Fibroblast of lung (primary cell): ENCODE measurements at places on chromosomes 1 and 21. TPM values are rescaled to one million over a fixed set of nuclear protein-coding genes. Genes with fewer than 3 reads are reported as not detected.
A peak's percentile ranks its signal among the peaks of the same experiment; 100 is the strongest.

DNA sequence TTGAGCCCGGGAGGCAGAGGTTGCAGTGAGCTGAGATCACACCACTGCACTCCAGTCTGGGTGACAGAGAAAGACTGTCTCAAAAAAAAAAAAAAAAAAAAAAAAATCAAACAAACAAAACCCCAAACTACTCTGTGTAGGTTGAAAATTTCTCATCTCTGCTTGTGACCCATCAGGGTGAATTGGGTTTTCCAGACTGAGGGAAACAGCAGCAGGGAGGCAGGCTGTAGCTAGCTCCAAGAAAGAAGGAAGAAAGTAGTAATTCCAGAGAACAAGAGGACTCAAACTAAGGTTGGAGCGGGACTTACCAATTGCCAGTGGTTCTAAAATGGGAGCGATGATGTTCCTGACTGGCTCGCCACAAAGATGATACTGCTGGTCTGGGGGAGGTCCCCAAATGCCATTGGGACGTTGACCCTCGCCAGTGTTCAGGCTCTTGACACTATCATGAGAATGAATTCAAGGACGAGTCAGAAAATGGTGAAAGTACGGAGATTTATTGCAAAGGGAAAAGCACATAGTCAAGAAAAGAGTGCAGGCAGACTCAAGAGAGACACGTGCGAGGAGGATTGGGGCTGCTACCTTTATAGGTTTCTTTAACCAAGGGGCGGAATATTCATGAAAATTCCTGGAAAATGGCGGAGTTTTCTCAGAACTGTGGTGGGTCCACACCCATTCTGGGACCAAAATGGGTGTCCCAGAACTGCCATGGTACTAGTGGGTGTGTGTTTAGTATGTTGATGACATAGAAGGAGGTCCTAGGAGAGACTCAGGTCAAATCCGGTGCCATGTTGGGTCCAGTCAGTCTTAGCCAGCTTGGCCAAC is 13.4 kb downstream of the AADACL4 start:
- H3K27me3 ChIP-seq = peaks cover 8% of the 10 kb centered on the region
- H3K4me3 ChIP-seq = no peak overlapping the region
- DNase-seq = no peak
- no peaks in the 10 kb centered on the region for H3K36me3 ChIP-seq

- H3K4me3 ChIP-seq = no peak overlapping the region
- H3K36me3 ChIP-seq = no peaks in the 10 kb centered on the region
- peaks cover 19% of the 10 kb centered on the region for H3K4me1 ChIP-seq
- no peak for DNase-seq
Measured at GRCh38 chr1:203039609-203040512, 13.6 kb downstream of the PPFIA4 start.

DNA sequence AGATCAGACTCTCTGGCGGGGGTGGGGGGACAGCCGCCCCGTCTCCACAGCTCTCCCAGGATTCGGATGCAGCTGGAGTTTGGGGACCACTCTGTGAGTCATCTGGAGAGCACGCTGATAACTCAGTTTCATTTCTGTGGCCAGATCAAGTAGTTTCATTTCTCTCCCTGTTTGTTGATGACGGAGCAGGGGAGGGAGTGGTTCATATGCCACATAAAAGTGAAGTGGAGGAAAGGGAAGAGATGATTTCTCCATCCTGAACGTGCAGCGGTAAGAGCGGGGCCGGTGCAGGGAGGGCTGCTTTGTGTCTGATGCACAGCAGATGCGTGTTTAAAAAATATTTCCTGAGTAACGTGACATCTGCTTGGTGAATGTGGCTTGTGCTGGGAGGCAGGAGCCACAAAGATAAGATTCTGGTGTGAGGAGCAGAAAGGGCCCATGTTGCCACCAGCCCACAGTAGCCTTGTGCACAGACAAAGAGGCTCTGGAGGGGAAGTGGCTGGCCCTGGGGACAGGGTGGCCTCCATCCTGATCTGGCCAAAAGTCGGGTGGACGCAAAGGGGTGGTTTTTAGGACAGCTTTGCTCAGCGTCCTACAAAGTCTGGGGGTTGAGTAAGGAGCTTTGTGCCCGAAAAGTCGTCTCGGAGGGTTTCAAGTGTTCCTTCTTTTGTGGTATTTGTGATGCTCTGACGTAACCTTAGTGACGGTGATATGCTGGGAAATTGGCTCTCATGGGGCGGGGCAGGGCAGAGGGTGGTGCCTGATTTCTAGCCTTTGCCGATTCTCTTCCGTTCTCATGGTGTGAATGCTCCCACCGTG is at the start of gene MX2:
Gene MX2 (plus strand): TSS at position 242 of the 819 bp plus-strand sequence. CDS start 14,880 bp downstream, outside the sequence.
- H3K36me3 ChIP-seq = no peaks in the 10 kb centered on the region
- H3K27me3 ChIP-seq = no peaks in the 10 kb centered on the region
- DNase-seq = peak; percentile 83
- H3K4me1 ChIP-seq = peaks cover 5% of the 10 kb centered on the region
- peak within 1 kb of the TSS; percentile 11 for H3K4me3 ChIP-seq

GRCh38 chr1:68327414-68327813 is 95.1 kb upstream of the WLS start:
- no peaks in the 10 kb centered on the region for H3K27me3 ChIP-seq
- H3K27ac ChIP-seq = no peak overlapping the region
- no peak for DNase-seq

GRCh38 chr1:239125027-239125426 is 261.3 kb upstream of the CHRM3 start:
- H3K4me1 ChIP-seq = no peaks in the 10 kb centered on the region
- H3K27ac ChIP-seq = no peak overlapping the region
- H3K4me3 ChIP-seq = no peak overlapping the region
- H3K36me3 ChIP-seq = no peaks in the 10 kb centered on the region
- H3K27me3 ChIP-seq = no peaks in the 10 kb centered on the region
- DNase-seq = peak; percentile 27

DNA sequence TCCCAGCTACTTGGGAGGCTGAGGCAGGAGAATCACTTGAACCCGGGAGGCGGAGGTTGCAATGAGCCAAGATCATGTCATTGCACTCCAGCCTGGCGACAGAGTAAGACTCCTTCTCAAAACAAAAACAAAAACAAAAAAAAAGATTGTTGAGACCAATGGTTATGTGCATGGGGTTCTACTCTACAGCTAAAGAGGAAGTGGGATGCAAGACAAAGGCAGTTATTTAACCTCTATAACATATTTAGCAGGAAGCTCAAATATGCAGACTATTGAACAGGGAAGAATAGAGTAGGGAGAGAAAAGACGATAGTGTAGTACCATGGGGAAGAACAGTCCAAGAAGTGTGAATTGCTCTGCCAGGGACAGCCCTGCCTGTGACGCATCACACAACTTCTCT is 227.7 kb downstream of the SMYD3 start:
- H3K4me3 ChIP-seq = no peak overlapping the region
- peaks cover 4% of the 10 kb centered on the region for H3K4me1 ChIP-seq
- H3K27ac ChIP-seq = no peak overlapping the region
- H3K27me3 ChIP-seq = no peaks in the 10 kb centered on the region
- no peaks in the 10 kb centered on the region for H3K36me3 ChIP-seq

- H3K27ac ChIP-seq = no peak overlapping the region
- peaks cover 21% of the 10 kb centered on the region for H3K4me1 ChIP-seq
- DNase-seq = no peak
- peaks cover 2% of the 10 kb centered on the region for H3K36me3 ChIP-seq
- H3K27me3 ChIP-seq = no peaks in the 10 kb centered on the region
Measured at GRCh38 chr1:12150456-12151200, 16.2 kb upstream of the TNFRSF1B start.

DNA sequence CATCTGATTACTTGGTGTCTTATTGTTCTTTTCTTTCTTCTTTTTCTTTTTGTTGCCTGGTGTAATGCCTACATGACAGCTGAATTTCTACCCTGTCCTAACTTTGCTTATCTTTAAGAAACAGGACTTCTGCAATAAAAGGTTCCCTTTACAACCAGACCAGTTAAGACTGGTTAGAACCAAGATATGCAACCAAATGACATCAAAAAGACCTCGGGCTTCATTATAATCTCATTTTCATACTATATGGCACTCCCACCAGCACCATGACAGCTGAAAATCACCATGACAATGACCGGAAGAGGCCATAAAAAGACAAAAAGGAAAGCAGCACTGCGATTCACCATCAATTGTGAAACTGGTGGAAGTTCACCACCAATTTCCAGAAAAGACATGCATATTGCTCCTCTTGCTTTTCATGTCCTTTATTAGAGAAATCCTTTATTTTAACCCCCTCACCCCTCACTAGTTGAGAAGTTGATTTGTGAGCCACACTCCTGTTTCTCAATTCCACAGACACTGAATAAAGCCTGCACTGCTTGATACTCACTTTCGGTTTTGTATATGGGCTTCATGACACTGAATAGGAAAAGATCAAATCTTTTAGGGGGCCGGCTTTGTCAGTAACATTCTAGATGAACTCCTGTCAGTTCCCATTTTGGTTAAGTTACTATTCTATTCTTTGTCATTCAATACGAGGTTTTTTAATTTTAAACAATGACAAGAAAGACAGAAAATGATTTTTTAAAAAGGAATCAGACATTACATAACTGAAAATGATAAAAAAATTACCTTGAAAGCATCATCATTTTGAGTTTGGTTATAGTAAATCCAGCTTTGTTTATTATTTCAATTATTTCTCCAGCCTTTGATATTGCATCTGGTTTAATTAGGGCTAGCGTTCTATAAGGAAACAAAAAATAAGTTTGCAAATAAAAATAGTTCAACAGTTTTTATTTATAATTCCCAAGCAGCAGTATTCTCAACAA is 58.1 kb downstream of the NME7 start:
- H3K4me1 ChIP-seq = peaks cover 6% of the 10 kb centered on the region
- no peaks in the 10 kb centered on the region for H3K27me3 ChIP-seq
- H3K4me3 ChIP-seq = no peak overlapping the region
- no peak overlapping the region for H3K27ac ChIP-seq
- no peak for DNase-seq
- no peaks in the 10 kb centered on the region for H3K36me3 ChIP-seq

ELAPOR1 gene
- 0.17 and 0.26 TPM in 2 replicates for total RNA-seq

HCN3 gene
- 0.99 and 1.0 TPM in 2 replicates for total RNA-seq

ZNF683 gene
- not detected in 2 replicates for total RNA-seq

PLA2G2C gene
- not detected in 2 replicates for total RNA-seq

DNA sequence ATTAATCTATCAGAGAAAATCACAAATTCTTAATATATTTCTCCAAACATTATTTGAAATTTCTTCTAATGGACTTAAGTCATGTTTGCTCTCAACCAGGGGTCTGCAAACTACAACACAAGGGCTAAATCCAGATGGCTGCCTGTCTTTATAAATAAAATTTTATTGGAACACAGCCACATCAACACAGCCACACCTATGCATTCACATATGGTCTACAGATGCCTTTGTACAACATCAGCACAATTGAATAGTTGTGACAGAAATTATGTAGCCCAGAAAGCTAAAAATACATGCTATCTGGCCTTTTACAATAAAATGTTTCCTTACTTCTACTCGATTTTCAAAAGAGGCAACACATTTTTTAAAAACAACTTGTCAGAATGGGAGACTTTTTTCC is 103.9 kb downstream of the DPYD start:
- DNase-seq = no peak
- H3K4me1 ChIP-seq = peaks cover 5% of the 10 kb centered on the region
- H3K27ac ChIP-seq = no peak overlapping the region
- no peaks in the 10 kb centered on the region for H3K27me3 ChIP-seq
- no peaks in the 10 kb centered on the region for H3K36me3 ChIP-seq

- no peaks in the 10 kb centered on the region for H3K36me3 ChIP-seq
- no peak overlapping the region for H3K27ac ChIP-seq
- no peak for DNase-seq
- H3K4me1 ChIP-seq = no peaks in the 10 kb centered on the region
- no peak overlapping the region for H3K4me3 ChIP-seq
Measured at GRCh38 chr1:11761285-11761684, 708 bp upstream of the C1orf167 start.

DNA sequence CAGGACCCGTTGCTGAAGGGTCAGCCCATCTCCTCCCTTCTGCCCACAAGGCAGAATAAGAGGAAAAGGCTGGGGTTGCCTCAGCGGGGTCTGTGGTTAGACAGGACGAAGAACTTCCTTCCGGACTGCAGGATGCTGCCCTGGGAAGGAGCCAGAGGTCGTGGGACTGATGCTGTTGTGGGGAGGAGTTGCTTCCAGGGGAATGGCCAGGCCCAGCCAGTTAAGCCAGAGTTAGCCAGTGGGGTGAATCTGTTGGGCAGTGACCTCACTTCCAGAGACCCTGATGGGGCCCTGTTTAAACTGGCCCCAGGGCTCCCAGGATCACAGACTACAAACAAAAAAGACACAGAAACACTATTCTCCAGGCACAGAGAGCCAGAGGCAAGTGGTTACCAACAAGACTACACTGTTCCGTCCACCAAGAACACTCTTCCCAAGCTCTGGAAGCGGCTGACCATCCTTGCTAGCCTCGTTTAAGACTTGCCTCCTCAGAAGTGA is 13.0 kb downstream of the FAM229A start:
- peak; percentile 80 for DNase-seq
- peak overlapping the region; percentile 8 for H3K27ac ChIP-seq
- H3K4me3 ChIP-seq = no peak overlapping the region
- no peaks in the 10 kb centered on the region for H3K27me3 ChIP-seq

FCRL4 gene
- not detected in 2 replicates for total RNA-seq

DNA sequence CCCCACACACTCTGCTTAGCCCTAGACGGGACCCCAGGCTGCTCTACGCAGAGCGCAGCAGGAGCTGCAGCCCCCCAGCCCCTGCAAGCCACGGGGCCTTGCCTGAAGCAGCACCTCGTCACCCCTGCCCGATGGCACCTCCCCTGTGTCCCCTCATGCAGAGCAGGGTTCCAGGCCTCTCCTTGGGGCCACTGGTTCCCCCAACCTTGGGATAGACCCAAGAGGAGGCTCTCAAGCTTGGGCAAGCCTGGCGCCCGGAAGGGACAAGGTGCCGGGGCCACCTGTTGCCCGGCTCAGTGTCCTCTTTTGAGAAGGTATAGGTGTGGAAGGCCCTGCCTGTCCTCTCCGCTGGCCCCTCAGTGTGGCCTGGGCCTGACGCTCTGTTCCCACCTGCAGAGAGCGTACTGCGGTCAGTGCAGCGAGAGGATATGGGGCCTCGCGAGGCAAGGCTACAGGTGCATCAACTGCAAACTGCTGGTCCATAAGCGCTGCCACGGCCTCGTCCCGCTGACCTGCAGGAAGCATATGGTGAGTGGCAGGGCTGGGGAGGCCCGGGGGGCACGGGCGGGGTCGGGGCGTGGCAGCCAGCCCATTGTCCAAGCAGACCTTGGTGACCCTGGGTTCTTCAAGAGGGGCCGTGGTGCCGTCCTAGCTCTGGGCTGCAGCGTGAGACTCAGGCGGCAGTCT is 50.6 kb downstream of the FAAP20 start:
- DNase-seq = no peak
- no peak overlapping the region for H3K4me3 ChIP-seq
- H3K4me1 ChIP-seq = peaks cover 2% of the 10 kb centered on the region
- no peak overlapping the region for H3K27ac ChIP-seq

- H3K27ac ChIP-seq = peak within 1 kb of the TSS; percentile 40
- H3K4me3 ChIP-seq = peak within 1 kb of the TSS; percentile 68
- H3K4me1 ChIP-seq = peaks cover 17% of the 10 kb centered on the region
- no peaks in the 10 kb centered on the region for H3K36me3 ChIP-seq
- H3K27me3 ChIP-seq = no peaks in the 10 kb centered on the region
- peak; percentile 81 for DNase-seq
Measured at GRCh38 chr1:44031252-44032169, at the start of gene SLC6A9. Gene SLC6A9, minus strand, starts transcription at chr1:44031462. Its CDS starts 7,185 bp downstream, at chr1:44024277.

DNA sequence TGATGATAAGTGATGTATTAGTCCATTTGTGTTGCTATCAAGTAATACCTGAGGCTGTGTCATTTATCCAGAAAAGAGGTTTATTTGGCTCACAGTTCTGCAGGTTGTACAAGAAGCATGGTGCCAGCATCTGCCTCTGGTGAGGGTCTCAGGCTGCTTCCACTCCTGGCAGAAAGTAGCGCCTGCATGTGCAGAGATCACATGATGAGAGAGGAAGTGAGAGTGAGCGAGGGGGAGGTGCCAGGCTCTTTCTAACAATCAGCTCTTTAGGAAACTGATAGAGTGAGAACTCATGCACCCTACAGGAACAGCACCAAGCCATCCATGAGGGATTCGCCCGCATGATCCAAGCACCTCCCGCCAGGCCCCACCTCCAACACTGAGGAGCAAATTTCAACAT is 2.2 kb upstream of the FHAD1 start:
- no peak overlapping the region for H3K27ac ChIP-seq
- peaks cover 6% of the 10 kb centered on the region for H3K27me3 ChIP-seq
- H3K4me3 ChIP-seq = no peak overlapping the region
- H3K36me3 ChIP-seq = no peaks in the 10 kb centered on the region
